RCC 7860 (cell line): ENCODE measurements at places on chromosomes 12 and 14.

GRCh38 chr14:80095623-80096022, 115.7 kb downstream of the DIO2 start:
- peak; percentile 49 for DNase-seq

GRCh38 chr12:6745741-6746525, 7.0 kb downstream of the MLF2 start:
- no peak for DNase-seq

GRCh38 chr12:79834712-79835376, 100.1 kb downstream of the PPP1R12A start:
- DNase-seq, result no peak

DNA sequence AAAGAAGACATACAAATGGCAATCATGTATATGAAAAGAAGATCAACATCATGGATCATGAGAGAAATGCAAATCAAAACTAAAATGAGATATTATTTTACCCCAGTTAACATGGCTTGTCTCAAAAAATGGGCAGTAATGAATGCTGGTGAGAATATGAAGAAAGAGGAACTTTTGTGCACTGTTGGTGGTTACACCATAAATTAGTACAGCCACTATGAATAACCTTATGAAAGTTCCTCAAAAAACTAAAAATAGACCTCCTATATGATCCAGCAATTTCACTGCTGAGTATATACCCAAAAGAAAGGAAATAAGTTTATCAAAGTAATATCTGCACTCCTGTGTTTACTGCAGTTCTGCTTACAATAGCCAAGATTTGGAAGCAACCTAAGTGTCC, 151.7 kb downstream of the PDZRN4 start:
- no peak for DNase-seq

GRCh38 chr12:49626169-49626835, 2.9 kb downstream of the PRPF40B start:
- peak; percentile 56 for DNase-seq

DNA sequence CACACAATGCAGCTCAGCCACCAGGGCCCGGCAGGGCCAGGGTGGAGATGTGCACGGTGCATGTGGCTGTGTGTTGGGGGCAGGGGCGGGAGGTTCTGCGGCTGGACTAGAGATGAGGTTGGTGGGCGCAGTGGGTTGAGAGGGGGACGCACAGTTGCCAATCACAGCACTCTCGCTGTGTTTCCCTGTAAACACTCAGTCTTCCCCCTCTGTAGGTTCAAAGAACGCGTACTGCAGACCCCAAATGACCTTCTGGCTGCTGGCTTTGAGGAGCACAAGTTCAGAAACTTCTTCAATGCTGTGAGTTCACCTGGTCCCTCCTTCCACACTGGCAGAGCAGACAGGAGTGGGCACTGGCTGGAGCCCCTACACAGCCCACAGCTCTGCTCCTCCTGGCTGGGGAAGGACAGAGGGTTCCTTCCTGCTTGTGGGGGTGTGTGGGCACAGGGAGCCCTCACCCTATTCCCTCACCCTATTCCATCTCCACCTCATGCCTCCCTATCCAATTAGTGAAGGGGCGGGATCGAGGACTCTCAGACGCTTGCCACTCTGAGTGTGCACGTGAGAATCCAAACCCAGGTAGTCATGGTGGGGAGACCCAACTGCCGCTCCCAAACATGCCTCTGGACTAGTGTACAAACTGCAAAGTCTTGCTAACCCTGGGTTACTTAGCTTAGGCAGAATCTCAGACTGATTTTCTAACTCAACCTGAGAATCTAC, 17.8 kb downstream of the OTUB2 start:
- DNase-seq, result no peak

- no peak for DNase-seq
These were observed 9.6 kb downstream of the PUS7L start for GRCh38 chr12:43749016-43749415.

GRCh38 chr12:98701166-98701565, 56.1 kb downstream of the APAF1 start:
- DNase-seq, result no peak

DNA sequence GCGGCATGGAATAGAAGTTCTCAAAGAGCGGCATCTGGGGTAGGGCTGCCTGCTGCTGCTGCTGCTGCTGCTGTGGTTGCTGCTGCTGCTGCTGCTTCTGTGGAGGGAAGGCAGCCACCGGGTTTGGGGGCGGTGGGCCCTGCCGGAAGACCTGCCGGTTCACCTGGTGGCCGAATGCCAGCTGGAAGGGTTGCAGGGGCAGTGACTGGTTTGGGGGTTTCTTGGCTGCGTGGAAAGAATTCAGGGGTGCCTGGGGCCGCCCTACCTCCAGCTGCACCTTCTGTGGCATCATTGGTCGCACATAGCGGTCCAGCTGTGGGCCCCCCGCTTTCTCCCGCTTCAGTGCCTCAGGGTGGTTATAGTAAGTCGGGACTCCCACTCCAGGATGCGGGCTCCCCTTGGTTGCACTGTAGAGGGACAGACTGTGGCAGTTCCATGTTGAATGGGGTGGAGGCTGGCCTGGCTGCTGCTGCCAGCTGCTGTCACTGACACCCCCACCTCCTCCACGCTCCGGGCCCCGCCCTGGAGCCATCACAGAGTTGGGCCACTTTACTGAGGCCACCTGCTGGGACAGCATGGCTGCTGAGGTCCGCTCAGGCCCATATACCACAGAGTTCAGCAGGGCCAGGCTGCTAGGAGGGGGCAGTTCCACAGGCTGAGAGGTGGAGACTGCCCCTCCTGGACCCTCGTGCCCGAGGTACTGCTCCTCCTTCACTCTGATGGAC, 25.2 kb upstream of the PNMA1 start:
- no peak for DNase-seq

DNA sequence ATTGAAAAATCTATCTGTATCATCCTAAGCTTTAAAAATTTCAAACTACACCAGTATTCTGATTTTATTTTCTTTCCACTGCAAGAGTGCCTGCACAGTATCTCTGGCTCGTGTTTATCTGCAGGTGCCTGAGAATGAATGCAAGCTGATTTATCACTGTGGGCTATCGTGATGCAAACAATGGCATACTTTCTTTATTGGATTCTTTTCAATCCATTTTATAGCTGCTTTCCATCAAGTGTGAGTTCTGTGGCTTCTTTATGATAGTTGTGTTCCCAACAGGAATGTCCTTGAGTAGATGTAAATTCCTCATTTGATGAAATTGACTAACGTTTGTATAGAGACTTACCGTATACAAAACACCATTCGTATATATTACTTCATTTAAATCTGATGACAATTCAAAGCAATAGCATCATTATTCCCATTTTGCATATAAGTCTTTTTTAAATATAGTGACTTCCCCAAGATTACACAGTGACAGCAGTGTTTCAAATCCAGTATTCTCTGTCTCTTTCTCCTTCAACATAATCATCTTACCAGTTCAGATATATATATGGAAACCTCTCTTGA, 160.3 kb upstream of the ABCD2 start:
- no peak for DNase-seq

DNA sequence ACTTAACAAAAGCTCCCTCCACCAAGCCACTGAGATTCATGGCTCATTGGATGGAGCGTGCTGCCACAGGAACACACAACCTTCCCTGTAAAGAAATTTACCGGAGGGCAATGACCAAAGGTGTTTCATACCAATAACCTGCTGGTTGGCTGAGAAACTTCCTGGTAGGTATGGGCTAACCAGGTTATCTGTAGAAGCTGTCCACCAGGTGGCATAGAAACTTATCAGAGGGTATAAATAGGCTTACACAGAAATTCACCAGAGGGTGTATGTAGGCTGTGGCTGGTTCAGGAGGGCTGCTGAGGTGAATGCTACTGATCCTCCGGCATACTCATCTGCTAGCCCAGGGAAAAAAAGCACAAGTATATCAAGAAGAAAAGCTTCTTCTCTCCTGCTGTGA, 27.1 kb upstream of the MTERF2 start:
- no peak for DNase-seq

DNA sequence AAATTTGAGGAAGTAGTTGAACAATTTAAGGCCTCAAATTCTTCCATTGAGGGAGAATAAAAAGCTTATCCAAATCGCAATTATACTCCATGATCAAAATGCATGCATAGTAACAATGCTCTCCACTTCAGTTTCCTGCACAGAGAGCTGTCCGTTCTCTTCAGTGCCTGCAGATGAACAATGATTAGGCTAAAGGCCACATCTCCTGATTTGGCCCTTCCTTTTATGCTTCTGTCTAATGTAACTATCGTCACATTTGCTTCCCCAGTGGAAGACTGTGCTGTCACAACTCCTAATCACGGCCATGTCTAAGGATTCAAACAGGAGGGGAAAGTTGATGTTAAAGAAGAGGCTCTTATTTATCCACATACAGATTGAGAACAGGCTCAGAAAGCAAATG, 113.6 kb upstream of the NPAS3 start:
- no peak for DNase-seq

- DNase-seq, result no peak
These were observed at the start of gene GALNT9 for GRCh38 chr12:132329036-132329719. Gene GALNT9 (minus strand): TSS chr12:132329589. CDS start chr12:132329203, 386 bp downstream.

DNA sequence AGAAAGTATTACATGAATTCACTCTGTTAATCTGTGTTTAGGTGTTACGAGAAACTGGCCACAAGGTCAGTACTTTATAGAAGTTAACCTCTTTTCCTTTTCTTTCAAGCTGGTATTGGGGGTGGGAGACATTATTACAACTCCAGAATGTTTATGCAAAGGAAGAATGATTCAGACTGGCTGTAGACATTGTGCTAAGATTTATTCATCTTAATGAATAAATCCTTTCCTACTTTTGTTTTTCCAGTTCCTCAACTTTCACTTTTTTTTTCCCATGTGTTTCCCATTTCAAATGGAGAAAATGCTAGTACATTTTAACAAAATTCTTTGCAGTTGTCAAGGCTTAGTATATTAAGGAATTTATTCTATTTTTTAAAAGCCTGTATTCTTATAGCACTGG, 1.3 kb downstream of the OTOGL start:
- DNase-seq, result no peak
